Hepatocyte (in vitro differentiated cells): ENCODE measurements at places on chromosomes 6 and 20.

GRCh38 chr6:156686301-156686994 is 90.7 kb upstream of the ARID1B start:
- DNase-seq, result peak; percentile 78

- DNase-seq, result no peak
These were observed 24.3 kb upstream of the LSM14B start for GRCh38 chr20:62097881-62098407.

GRCh38 chr20:58988565-58988882 is 7.5 kb downstream of the NELFCD start:
- DNase-seq, result no peak

DNA sequence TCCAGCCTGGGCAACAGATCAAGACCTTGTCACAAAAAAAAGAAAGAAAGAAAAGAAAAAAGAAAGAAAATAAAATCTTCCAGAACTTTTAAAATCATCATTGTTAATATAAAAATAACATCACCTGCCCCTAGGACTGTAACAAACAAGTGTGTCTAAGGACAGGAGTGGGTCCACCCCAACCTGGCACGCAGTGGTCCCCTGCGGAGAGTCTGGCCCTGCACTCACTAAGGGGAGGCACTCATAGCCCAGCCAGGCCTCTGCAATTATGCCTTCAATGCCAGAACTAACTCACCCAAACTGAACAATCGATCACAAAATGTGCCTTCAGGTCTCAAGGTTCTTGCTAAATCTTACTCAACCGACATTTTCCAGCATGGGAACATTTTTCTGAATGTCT is 4.8 kb downstream of the GMEB2 start:
- no peak for DNase-seq

DNA sequence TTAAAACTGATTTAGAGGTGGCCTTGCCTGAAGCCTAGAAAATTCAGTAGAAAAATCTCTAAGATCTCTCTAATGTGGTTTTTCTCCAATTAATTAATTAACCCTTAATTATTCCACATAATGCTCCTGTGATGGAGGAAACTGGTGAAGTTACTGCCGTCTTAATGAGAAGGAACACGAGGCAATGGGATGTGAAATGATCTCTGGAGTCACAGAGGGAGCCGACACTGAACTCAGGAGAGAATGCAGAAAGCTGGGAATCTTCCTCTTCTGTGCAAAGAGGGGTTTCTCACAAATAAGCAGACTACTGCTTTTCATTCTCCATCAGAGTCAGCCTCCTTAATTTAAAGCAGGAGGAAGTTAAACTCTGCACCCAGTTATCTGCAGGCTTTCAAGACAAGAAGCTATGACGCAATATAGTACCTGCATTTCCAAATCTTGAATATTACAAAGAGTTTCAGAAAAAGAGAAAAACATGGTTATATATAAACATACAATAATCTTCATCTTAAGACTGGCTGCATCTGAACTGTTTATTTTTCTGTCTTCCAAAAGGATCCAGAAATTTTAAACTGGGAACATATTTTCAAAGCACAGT is 18.1 kb upstream of the SNRPB2 start:
- DNase-seq, result no peak

GRCh38 chr6:140782941-140783340 is 1349.8 kb upstream of the GJE1 start:
- no peak for DNase-seq

DNA sequence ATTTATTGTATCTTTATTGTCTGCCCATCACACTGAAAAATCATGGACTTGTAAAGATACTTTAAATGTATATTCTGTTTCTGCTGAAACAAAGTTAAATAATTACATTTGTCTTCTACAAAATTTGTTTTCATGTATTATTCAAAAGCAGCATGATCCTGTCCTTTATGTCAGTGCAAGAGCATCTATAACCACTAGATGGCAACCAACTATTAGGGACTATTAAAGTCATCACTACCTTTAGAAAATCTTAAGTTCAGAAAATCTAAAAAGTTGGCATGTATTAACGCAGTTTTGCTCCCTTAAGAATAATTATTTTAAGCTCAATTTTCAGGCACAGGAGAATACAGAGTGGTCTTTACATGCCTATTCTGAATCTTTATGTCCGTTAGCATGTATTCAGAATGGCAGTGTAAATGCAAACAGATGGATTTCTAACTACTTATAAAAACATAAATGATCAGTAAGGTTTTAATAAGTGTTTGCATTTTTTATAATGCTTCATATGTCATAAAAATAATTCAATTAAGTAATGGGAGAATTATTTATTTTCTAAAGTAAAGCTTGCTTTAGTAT is 17.8 kb downstream of the TMEM30A start:
- DNase-seq, result peak; percentile 60

DNA sequence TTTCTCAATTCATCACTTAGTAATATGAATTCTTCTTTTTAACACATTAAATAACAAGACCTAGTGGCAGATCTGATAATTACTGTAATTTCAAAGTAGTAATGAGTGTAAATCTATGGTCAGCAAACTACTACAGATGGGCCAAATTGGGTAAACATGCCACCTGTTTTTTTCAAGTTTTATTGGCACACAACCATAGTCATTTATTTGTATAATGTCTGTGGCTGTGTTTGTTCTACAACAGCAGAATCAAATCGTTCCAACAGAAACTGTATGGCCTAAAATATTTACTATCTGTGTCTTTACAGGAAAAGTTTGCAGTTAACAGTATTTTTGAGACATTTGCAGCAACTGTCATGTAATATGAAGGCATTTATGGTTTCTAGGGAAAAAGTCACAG is 86.1 kb upstream of the EYA2 start:
- DNase-seq, result no peak

GRCh38 chr6:112513175-112513574 is 166.0 kb downstream of the RFPL4B start:
- DNase-seq, result no peak
